ENCODE measurements at places on chromosomes 4 and X.

GRCh38 chrX:49959602-49960001 lies 37.2 kb downstream of the CLCN5 start:
- no peak for DNase-seq

DNA sequence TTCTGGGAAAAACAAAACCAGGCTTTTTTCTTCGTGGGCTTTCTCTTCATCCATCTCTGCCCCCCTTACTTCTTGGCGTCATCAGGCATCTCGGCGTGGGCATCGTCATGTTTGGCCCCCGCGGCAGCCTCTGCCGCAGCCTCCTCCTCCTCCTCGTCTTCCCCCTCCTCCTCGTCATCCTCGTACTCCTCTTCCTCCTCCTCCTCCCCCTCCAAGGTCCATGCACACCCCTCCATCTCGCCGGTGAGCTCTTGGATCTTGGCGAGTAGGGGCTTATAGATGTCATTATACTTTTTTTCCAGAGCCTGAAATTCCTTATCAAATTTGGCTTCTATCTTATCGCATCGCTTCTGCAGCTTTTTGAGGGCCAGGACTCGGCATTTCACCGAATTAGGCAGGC lies 488 bp downstream of the NAP1L5 start:
- no peak for DNase-seq

GRCh38 chrX:110145311-110145710 lies 142.4 kb downstream of the TMEM164 start:
- no peak for DNase-seq

GRCh38 chr4:154073107-154073822 lies 284.4 kb upstream of the SFRP2 start:
- no peak for DNase-seq

Measured in HuH-7.5 (cell line).